ENCODE measurements at places on chromosomes 5 and 9.
A peak's percentile ranks its signal among the peaks of the same experiment; 100 is the strongest.

DNA sequence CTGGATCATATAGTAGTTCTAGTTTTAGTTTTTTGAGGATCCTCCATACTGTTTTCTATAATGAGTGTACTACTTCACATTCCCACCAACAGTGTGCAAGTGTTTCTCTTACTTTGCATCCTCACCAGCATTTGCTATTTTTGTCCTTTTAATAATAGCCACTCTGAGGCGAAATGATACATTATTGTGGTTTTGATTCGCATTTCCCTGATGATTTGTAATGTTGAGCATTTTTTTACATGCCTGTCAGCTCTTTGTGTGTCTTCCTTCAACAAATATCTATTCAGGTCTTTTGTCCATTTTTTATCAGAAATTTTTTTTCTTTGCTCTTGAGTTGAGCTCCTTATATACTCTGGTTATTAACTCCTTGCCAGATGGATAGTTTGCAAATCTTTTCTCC, 114.0 kb downstream of the ADAMTSL1 start:
- DNase-seq: no peak

- DNase-seq: no peak
Measured at GRCh38 chr9:74666625-74667316, 169.6 kb downstream of the RORB start.

GRCh38 chr9:133437753-133438531, 15.8 kb downstream of the ADAMTS13 start:
- no peak for DNase-seq

DNA sequence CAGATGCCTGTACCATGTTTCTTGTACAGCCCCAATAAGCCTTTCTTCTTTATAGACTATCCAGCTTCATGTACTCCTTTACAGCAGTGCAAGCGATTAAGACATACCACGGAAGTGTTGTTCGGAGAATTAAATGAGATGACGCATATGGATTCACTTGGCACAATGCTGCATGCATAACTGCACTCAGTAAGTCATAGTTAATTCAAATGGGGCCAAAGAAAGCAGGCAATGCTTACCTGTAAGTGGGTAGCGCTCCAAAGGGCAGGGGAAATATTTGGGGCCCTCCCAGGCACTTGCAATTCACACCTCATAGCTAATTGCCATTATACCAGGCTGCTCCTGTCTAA, 7.7 kb upstream of the ADRA1B start:
- DNase-seq: no peak

DNA sequence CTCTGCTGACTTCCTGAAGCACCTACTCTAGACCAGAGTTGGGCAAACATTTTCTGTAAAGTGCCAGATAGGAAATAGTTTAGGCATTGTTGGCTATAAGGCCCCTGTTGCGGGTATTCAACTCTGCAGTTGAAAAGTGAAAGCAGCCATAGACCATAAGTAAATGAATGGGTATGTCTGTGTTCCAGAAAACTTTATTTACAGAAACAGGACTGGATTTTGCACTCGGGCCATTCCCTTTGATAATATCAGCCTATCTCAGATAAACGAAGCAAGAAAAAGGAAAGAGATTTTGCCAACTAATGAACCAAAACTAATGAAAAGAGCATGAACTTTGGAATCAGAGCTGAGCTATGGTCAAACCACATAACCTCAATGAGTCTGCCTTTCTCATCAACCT, 184.4 kb downstream of the SAXO1 start:
- DNase-seq: no peak

DNA sequence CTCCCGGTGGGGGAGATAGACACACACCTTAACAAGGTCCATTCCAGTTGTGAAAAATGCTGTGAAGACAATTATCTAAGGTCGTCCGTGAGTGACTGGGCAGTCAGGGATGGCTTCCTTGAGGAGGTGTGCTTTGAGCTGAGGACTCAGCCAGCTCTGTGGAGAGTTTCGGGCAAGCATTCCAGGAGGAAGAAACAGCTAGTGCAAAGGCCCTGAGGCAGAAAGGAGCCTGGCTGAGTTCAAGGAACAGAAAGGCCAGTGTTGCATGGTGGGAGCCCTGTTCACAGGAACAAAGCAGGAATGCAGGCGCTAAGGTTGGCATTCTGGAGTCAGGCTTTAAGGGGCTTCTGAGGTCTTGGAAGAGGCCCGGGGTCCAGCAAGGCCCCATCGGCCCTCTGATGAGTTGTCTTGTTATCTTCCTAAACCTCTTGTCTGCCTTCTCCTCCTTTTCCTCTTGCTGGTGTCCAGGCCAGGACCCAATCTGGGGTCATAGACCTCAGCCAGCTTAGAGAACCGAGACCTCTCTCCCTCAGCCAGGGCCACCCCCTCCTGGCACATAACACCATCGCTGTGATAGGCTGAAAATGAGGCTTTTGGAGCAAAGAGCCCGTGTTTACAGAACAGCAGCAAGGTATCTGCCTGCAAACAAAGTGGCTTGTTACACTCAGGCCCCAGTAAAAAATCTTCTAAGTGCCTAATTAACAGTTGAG, 270.2 kb upstream of the MVB12B start:
- DNase-seq: peak; percentile 46

DNA sequence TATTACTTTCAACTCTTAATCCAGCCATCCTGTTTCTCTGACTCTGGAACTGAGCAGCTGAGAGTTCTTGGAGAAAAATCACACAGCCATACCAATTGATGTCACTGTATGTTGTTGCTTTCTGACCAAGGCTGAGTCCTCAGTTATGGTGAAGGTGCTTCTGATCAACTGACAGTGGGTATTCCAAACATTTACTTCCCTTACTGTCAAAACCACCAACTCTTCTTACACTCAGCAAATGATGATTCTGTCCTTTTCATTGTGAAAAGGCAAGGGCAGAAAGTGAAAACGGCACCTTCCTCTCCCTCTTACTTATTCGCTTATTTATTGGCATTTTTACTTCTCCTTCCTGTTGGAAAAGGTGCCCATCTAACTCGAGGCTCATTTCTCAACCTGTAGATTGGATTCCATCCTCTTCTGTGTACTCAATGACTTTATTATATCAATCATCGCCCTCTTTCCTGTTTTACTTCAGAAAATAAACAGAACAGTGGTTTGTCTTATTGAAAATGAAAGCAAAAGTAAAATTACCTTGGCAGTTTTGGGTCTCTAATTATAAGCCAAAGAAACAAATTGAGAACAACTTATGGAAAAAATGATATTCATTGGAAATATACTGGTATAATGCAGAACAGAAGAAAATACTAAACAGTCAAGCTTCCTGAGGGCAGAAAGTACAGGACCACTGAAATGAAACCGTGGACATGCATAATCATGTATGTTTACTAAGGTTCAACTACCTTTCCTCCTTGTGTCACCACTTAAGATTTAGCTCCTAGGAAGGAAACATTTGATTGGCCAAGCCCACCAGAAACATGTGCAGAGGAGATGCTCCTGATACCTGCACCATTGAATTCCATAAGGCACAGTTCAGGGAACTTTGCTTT, 104.5 kb upstream of the CHD1 start:
- no peak for DNase-seq

DNA sequence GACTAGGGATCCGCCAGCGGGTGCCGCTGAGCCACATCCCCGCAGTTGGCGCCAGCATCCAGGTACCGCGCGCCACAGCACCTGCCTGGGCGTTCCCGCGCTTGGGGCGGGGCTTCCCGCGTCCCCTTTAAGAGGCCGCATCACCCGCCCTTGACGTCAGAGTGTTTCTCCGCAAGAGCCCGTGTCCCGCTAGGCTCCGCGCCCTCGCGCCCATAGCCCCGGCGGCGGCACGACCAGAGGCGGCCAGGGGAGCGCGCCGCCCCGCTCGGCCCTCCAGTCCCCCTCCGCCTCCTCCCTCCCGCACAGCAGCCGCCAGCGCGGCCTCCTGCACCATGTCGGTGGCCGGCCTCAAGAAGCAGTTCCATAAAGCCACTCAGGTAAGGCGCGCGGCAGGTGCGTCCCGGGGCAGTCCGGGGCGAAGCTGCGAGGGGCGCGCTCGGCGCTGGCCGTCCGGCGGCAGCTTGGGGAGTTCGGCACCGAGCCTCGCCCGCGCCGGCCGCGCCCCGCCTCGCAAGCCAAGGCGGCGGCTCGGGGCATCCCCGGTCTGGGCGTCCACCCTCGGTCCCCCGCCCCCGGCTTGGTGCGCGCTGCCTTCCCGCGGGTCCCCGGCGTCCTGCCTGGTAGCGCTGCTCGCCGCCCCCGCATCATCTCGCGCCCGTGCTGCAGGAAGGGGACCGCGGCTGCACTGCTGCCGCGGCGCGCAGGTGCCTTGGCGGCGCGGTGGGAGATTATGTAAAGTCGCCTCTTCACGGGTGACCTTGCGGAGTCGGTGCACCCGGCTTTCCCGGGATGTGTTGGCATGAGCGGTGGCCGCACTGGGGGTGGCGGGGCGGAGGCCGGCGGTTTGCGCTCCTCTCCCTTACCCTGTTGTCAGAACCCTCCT, at the start of gene SH3GL2:
Gene SH3GL2 (plus strand): TSS at position 156 of the 883 bp plus-strand sequence.
- DNase-seq: no peak

DNA sequence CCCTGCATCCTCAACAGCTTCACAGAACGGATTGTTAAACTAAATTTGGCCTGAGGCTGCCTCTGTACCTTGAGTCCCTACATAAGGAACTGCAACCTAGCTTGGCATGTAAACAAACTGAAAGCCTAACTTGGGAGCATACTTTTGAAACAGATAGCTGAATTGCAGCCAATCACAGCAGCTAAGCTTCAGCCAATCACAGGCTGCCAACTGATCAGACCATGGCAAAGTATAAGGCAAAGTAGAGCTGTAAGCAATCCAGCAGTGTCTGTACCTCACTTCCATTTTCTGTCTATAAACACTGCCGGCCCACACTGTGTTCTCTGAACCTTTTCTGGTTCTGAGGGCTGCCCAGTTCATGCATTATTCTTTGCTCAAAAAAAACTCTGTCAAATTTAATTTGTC, 8.9 kb upstream of the ZNF483 start:
- no peak for DNase-seq

GRCh38 chr9:68780720-68781119, 75.7 kb downstream of the PIP5K1B start:
- DNase-seq: peak; percentile 64
